Stomach (tissue), 19 donors: ENCODE measurements at places on chromosomes 6 and 20. TPM values are rescaled to one million over a fixed set of nuclear protein-coding genes. Genes with fewer than 3 reads are reported as not detected.

DNA sequence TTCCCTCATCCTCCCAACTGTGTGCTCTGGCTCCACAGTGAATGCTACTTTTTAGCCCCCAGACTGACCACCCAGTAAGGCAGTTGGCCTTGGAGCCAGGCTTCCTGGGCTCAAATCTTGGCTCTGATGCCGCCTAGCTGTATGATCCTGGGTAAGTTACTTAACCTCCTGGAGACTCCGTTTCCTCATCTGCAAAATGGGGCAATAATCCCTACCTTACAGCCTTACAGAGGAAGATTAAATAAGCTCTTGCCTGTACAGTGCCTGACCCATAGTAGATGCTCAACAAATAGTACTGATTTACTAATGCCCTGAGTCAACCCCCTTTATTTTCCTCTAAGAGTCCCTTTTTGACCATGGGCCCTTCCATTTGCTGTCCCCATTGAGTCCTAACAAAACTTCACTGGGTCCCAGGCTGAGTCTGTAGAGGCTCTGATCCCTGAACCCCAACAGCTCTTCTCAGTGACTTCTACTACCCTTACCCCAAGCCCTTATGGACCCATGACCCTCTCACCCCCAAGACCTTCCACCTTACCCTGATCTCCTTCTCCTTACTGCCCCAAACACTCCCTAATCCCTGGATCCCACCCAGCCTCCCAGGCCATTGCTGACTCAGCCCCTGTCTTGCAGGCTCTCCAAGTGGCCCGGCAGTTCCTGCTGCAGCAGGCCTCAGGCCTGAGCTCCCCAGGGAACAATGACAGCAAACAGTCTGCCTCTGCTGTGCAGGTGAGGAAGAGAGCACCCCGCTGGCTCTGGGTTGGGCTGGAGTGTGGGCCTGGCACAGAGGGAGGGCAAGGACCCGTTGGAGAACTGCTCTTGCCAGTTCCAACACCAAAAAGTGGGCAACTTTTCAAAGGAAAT, 31.4 kb downstream of the FOXP4 start:
- peak; percentile 61 for DNase-seq

GRCh38 chr20:58113716-58114115, 114.7 kb downstream of the ANKRD60 start:
- no peak for DNase-seq

GRCh38 chr20:11845340-11845739, 72.4 kb upstream of the BTBD3 start:
- no peak for DNase-seq

DNA sequence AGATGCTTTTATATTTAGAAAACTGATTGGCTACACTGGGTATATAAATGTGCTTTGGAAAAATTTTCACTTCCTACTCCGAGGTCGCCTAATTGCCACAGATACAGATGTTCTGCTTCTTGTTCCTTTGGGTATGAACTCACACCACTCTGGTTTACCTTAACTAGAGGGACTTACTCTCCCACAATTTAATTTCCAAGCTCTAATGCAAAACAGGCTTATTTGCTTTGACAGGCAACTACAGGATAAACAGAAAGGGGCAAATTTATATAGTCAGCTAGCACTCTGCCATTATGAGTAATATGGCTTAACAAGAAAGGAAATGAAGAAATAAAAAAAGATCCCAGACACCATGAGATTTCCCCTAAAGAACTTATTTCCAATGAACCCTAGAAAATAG, 156.9 kb upstream of the ZFP64 start:
- DNase-seq: no peak

DNA sequence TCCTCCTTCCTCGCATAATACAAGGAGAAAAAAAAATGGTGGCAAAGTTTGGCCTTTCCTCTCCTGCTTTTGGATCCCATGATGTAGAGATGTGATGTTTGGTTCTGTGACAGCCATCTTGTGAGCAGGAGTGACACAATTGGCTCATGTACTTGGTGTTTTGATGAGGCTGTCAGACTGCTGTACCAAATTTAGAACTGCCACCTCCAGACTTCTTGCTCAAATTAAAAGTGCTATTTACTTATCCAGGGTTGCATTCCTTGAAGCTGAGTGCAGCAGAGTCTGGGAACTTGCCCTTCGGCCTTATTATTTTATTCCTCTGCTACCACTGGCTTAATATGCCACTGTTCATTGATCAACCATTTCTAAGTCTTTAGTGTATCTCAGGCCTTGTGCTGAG, 21.9 kb downstream of the BCAS1 start:
- no peak for DNase-seq

DNA sequence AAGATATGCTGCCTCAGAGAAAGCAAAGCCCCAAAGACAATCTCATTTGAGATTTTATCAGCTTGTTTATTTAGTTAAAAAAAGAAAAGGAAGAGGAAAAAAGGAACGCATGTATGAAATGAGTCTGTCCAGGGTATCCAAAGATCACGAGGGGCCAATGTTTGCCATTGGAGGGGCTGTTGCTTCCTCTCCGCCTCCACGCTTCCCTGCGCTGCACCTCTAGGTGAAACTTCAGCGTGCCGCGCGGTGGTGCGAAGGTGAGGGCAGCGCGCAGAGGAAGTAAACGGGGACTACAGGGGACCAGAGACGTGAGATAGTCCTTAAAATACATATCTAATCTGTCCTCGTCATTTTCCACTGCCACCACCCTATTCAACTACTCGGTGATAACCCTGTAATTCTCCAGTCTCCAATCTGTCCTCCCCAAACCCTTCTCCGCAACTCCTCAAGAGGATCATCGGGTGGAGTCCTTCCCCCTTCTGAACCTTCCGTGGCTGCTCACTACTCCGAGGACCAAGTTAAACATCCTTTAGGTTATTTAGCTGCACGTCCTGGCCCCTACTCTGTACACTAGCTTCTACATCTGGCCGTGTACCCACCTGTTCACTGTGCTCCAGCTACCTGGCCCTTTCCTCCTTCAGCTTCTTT, 1.1 kb upstream of the DCBLD1 start:
- DNase-seq: peak; percentile 28

- no peak for DNase-seq
Observed at GRCh38 chr6:44650947-44651346, 263.4 kb downstream of the CDC5L start.

DNA sequence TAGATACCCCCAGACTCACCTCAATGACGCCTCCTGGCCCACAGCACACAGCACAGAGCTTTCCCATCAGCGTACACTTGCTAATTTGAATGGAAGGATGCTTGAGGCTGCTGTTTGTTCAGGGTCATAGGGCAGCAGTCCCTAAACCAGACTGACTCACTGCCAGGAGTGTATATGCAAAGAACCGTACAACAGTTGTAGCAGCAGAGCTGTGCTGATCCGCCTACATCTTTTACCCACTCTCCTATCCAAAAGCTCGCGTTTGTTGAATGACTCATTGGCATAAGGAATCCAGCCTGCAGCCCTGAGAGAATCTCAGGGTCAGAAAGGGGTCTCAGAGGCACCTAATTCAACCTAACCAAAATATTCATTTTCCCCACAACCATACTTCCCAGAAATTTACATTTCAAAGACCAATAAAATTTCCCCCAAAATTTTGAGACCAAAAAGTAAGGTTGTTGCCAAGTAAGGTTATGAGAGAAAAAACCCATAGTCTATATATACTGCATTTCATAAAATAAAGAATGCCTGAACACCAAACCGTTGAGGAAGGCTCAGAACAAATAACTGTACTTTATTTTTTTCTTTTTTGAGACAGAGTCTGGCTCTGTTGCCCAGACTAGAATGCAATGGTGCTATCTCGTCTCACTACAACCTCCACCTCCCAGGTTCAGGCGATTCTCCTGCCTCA, 35.3 kb upstream of the CCND3 start:
- DNase-seq: no peak

DNA sequence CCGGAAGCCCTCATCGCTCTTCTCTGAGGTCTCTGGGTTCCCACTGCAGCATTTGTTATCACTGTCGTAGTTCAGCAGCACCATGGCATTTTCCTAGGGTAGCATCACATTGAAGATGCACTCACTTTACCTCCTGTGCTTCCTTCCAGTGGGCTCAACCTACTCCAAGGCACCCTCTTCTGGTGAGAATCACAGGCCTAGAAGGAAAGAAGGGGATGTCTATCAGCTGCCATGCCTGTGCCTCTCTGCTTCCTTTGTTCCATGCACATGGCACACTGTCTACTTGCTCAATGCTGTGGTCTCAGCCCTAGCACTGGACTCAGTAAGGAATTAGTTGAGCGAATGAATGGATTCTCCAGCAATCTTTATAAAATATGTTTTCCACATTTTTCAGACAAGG, 22.6 kb downstream of the CST4 start:
- DNase-seq: no peak

The SCUBE3 gene
- 0.45 TPM for total RNA-seq

The SLC24A3 gene
- total RNA-seq: 1.8 TPM
